ENCODE measurements at places on chromosomes 4 and X.

DNA sequence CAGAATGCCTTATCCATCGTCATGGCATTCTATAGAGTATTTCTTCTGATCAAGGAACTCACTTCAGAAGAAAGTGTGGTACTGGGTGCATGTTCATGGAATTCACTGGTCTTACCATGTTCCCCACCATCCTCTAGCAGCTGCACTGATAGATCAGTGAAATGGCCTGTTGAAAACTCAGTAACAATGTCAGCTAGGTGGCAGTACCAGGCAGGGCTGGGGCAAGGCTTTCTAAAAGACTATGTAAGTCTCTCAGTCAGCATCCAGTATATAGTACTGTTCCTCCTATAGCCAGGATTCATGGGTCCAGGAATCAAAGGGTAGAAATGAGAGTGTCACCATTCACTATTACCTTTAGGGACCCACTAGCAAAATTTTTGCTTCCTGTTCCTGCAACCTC is 15.8 kb upstream of the LDB2 start:
- DNase-seq = no peak

DNA sequence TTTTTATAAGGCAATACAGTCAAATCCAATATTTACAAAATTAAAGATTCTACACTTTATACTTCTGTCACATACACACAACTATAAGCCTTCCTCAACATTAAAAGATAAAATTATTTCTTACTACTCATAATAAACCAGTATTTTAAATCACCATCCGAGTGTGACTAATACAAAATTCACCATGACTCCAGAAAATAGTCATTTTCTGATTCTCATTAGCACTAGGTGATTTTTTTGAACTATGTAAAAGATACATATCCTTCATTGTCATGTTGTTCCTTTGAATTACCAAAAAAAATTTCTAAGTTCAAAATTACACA is 646 bp upstream of the SLC7A11 start:
- no peak for DNase-seq

- DNase-seq = no peak
Observed at GRCh38 chrX:129577473-129577872, 37.4 kb downstream of the OCRL start.

DNA sequence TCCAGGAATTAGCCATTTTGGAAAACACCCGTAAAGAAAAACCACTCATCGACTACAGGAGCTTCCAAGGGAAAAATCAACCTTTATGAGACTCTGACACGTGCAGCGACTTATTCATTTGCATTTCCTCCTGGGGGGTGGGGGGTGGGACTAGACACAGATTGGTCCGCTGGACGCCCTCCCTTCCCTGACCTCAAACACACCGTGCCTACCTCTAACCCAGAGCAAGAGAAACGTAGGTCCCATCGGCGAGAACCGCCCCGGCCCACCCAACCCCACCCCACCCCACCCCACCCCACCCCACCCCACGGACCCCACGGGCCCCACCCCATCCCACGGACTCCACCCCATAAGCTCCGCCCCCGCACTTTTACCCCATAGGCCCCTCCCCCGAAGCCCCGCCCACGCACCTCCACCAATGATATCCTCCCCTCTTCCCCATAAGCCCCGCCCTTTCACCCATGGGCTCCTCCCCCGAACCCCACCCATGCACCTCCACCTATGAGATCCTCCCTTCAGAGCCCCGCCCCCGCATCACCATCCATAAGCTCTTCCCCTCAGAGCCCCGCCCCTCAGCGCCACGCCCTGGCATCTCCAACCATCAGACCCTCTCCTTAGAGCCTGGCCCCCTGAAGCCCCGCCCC is 1.1 kb downstream of the GTPBP6 start:
- DNase-seq = no peak

All from liver (tissue), 10 donors.